Left cardiac atrium (tissue), 4 donors: ENCODE measurements at places on chromosomes 6 and 20. TPM values are rescaled to one million over a fixed set of nuclear protein-coding genes. Genes with fewer than 3 reads are reported as not detected.
A peak's percentile ranks its signal among the peaks of the same experiment; 100 is the strongest.

- DNase-seq = no peak
Observed at GRCh38 chr6:34138914-34139510, 6.9 kb downstream of the GRM4 start.

DNA sequence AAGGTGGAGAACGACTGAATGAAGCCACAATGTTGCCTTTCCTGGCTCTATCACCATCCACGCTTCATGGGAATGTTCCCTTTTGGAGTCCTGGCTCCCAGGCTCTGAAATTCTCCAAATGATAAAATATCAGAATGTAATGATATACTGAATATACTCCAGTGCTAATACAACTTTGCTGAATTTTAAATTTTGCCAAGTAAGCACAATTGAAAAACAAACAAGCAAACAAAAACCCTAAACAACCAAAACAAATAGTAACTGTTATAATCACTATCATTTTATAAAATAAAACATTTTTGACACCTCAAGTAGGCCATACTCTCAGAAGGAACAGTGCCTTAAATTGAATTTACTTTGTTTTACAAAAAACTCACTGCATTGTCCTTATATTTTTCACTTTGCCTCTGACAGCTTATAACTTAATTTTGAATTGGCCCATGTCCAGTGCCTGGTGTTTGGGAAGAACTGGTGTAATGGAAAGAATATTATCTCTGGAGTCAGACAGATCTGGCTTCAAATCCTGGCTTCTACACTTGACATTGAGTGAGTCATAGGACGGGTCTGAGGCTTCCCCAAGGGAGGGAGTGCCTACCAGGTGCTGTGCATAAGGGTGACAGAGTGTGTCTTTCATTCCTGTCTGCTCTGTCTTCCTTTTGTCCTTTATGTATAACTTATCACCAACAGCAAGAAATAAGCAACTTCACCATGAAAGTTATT lies 698.3 kb downstream of the EPM2A start:
- DNase-seq = no peak

- DNase-seq = no peak
Observed at GRCh38 chr6:109139109-109139508, 43.8 kb downstream of the CEP57L1 start.

The RRAGD gene
- total RNA-seq = 99.6 TPM

DNA sequence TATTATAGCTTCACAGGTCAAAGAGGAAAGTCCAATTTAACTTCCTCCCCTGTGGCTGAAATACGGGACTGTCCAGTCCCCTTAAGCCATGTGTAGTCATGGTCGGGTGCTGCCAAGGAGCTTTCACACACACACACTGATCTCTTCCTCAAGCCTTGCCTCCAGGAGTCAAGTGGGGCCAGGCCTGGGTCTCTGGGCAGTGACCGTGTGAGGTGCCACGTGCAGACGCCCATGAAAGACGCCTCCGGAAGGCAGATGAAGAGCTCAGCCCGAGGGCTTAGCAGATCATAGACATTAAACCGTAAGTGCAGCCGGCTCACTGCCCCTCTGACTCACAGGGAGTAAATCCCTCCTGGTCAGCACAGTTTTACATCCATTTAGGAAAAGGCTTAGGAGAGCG lies 4.2 kb downstream of the GABRR2 start:
- no peak for DNase-seq

- no peak for DNase-seq
Observed at GRCh38 chr6:147588469-147588868, 80.0 kb downstream of the SAMD5 start.

DNA sequence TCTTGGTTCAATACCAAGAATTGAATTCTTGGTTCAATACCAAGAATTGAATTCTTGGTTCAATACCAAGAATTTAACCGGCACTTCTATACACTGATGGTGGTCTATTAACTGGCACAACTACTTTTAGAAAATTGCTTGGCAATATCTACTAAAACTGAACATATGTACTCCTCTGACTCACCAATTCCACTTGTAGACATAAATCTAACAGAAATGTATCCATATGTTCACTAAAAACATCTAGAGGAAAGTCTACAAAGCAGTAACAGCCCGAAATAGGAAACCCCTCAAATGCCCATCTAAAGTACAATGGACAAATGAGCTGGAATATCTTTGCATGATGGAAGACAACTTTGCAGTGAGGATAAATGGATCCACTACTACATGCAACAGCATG lies 71.9 kb downstream of the KIF16B start:
- no peak for DNase-seq

DNA sequence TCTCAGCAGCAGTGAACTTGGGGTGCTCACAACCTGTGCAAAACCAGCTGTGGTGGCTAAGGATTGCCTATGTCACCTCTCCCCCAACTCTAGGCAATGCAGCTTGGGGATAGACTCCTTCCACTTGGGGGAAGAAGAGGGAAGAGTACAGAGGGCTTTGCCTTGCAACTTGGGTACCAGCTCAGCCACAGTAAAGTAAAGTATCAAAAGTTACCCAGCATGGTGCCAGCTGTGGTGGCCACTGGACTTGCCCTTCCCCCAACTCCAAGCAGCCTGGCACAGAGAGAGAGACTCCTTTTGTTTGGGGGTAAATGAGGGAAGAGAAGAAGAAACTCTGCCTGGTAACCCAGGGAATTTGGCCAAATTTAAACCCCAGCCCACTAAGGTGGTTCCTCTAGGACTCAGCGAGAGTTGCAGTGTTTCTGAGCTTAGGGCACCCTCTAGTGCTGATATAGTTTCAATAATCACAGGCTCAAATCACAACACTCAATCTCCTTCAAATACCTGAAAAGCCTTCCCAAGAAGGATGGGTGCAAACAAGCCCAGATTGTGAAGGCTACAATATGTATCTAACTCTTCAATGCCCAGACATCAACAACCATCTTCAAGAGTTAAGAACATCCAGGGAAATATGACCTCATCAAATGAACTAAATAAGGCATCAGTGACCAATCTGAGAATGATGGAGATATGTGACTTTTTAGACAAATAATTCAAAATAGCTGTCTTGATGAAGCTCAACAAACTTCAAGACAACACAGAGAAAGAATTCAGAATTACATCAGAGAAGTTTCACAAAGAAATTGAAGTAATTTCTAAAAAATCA lies 7.6 kb upstream of the DEFB129 start:
- DNase-seq = no peak

- DNase-seq = no peak
Observed at GRCh38 chr6:139371421-139372203, 2.8 kb downstream of the CITED2 start.

DNA sequence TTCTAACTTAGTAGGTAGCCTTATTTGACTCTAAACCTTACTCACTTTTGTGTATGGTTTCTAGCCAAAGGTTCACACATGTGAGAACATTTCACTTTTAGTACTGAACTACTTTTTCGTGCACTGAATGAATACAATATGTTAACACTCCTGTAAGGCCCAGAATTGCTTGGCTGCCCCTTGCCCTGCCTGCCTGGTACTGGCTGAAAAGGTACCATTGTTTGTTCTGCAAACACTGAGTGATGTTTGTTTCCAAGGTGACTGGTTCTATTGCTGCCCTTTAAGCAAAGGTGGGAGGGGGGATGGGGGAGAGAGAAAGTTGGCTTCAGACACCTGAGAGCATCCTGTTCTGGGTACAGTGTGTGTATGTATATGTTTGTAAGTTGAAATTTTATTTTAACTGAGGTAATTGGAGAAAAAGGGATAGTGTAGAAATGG lies 31.2 kb downstream of the RREB1 start:
- DNase-seq = no peak

DNA sequence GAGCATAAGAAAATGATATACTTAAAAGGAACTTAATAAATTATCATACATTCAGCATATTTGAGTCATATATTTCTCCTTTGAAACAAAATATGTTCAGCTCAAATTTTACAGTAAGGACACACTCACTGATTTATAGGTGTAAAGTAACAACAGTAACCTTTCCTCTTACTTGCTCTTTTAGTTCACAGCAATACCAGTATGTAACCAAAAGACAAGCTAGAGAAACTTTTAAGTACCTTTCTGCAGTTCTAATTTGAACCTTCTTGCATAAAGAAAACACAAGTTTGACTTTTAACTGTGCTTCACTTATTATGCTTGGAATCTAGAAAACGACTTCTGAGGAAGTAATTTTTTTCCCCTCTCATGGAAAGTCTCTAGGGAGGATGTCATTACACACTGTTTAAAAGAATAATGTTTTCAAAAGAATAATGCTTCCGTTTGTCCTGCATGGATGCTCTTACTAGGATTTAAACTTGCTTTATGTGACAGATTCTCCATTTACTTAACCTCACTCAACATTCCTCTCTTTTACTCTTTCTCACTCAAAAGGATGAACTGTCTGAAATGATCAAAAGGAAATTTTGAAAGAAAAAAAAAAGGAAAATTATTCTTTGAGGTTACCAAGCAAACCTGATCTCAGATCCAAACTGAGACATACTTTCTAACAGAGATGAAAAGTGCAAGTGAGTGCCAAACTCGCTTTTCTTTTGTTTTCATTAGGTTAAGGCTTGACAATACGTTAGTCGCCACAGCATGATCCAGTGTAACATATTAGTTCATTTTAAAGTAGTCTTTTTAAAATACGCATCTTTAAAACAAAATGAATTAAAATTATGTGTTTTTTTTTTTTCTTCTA lies 22.4 kb upstream of the CALHM6 start:
- DNase-seq = no peak

The MYLK2 gene
- total RNA-seq = 0.55 TPM

GRCh38 chr6:31308050-31308844 lies 36.4 kb upstream of the HLA-C start:
- peak; percentile 32 for DNase-seq

GRCh38 chr20:57877131-57877824 lies 167.5 kb upstream of the PMEPA1 start:
- DNase-seq = no peak

The POPDC3 gene
- 35.5 TPM for total RNA-seq
